ENCODE measurements at places on chromosomes 6 and 20.

DNA sequence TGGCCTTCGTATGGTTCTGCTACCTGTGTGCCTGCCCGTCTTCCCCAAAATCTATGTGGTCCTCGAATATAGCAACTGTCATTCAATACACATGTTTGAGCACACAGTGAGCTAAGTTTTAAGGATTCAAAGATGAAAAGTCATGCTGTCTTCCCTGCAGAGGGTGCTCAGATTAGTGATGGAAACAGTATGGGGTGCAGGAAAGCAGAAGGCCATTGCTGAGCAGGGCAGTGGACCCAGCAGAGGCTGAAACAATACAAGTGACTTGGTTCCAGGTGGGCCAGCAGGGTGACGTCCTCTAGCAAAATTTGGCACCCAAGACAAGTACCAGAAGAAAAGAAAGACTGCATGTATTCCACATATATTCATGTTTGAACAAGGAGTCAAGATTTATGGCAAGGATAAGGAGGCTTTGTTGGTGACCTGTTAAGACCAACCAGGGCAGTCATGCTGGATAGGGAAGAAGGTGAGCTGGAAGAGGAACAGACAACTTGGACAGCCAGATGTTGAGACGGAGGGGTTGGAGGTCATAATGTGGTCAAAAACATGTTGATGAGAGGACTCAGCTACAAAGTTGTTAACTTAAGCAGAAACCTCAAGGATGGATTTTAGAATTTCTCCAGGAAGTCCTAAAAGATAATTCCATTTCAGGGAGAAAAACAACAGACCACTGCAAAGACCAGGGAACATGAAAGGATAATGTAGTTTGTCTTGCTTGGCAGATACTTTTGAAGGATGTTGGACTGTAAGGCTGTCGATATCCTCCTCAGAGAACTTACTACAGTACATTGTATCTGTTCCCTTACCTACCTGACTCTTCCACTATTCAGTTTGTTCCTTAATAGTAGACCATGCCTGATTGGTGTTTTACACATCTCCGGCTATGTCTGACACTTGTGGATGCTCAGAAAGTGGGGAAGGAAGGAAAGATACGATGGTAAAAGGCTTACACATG is 2.5 kb downstream of the HLA-DQA1 start:
- no peak for DNase-seq

DNA sequence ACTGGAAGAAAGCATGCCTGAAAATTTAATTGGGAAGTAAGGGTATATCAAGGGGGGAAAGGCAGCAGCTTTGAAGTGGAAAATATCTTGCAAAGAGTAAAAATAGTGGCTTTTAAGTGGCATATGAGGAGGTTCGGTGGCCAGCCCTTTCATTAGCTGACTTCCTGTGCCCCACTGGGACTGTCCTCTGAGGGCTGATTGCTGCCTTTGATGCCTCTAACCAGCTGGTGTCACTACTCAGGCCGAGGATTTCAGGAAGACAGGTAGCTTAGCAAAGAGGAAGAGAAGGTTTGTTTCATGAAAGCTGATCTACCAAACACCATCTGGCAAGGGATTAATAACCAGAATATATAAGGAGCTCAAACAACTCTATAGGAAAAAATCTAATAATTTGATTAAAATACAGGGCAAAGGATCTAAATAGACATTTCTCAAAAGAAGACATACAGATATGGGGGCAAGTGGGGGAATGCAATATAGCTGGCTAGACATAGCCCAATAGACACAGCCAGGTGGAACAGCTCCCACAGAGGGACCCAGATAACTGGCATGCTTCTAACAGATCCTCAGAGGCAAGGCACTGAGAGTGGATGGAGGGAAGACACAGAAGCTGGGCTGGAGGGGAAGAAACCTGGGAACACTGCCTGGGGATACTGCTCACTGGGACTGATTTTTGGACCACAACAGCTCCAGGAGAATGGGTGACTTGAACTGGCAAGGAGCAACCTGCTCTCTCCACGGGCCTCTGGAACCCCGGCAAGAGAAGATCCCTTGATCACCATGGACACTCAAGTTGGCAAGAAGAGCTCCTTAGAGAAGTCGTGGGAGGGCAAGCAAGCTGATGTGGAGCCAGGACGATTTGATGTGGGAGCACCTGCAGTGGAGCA is 33.2 kb downstream of the CCN2 start:
- DNase-seq: no peak

DNA sequence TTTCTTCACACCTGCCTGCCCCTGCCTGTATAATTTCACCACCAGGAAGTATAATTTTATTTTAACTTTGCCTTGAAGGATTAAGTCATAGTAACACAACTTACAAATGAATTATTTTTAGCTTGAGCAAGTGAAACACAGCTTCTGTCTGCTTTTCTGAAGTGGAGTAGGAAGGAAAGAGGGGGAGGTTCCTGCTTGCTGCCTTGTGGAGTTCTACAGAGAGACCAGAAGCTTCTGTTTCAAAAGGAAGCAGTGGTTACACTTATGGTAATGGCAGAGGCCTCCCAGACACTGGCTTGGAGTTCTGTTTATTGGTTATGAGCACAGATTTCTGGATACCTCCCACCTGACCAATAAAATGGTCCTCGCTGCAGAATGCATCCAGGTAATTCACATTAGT is 159.6 kb downstream of the TMEM200A start:
- DNase-seq: no peak

DNA sequence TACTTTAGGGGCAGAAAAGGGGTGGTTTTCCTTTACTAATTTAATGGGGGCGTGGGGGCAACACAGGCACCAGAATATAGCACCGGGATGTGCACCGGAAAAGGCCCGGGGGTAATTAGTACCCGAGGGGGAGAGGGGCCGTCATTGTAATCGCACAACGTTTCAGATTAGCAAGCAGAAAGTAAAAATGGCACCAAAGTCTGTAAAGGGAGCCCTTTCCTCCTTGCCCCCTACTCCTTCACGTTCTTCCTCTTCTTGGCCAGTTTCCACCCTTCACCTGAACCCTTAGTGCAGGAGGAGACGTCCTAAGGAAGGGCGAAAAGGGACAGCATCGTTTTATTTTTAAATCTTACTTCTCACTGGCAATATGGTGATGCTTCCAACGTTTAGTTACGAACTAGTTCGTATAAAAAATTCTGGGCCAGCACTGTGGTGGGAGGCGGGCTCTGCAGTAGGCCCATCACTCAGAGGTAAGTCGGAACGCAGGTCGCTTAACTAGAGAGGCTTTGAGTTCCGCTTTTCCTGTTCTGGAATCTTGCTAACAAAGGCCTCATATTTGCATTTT is 742 bp upstream of the CEP85L start:
- peak; percentile 17 for DNase-seq

GRCh38 chr6:157442291-157442690 is 61.3 kb downstream of the ZDHHC14 start:
- DNase-seq: no peak

GRCh38 chr20:61346996-61347395 is 94.9 kb downstream of the CDH4 start:
- DNase-seq: no peak

GRCh38 chr6:13924146-13924948 is 405 bp upstream of the RNF182 start:
- DNase-seq: peak; percentile 92

GRCh38 chr6:32046450-32047083 is 8.4 kb downstream of the CYP21A2 start:
- DNase-seq: peak; percentile 79

GRCh38 chr6:147911686-147912085 is 403.2 kb downstream of the SAMD5 start:
- DNase-seq: no peak

- no peak for DNase-seq
These were observed 216.6 kb upstream of the UFL1 start for GRCh38 chr6:96304997-96305396.

DNA sequence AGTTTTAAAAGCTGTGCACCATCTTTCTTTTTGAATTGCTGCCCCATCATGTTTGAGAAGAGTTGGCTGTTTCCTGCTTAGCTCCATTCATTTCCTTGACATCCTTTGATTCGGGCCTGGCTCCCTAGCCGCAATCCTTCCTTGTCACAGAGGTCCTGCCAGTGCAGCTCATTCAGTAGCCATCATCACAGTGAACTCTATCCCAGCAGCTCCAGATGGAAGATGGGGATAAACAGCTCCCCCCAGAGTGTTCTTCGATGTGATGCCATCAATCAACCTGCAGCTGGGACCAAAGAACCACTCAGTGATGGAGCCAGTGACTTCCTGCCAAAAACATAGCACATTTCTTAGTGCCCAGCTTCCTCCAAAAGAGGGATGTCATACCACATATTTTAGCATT is 158.8 kb downstream of the FRK start:
- DNase-seq: no peak

GRCh38 chr6:165086814-165087213 is 222.6 kb downstream of the C6orf118 start:
- no peak for DNase-seq

DNA sequence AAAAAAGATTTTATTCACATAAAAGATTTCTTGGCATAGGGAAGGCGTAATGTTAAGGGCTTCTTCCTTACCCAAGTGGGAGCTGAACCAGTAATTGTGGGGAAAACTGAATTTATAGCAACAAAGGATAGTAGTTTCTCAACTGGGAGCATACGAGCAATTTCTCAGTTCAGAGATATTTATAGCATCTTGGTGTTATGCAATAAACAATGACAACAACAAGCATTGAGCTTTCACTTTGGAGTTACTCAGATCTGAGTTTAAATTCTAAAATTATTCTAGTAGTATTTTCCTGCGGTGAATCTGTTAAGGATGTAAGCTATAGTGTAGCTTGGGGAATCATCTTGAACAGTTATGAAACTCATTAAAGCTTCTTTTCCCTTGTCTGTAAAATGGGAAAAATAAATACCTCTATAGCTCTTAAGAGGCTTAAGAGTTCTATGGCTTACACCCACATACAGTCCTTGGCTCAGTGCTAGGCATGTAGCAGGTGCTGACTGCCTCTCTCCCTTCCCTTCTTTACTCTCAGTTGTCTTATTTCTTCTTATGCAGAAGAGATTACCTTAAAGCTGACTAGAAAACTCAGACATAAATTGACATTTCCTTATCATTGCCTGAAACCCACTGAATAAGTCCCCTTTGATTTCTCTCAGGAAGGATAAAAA is 58.8 kb downstream of the SAMD5 start:
- DNase-seq: no peak

DNA sequence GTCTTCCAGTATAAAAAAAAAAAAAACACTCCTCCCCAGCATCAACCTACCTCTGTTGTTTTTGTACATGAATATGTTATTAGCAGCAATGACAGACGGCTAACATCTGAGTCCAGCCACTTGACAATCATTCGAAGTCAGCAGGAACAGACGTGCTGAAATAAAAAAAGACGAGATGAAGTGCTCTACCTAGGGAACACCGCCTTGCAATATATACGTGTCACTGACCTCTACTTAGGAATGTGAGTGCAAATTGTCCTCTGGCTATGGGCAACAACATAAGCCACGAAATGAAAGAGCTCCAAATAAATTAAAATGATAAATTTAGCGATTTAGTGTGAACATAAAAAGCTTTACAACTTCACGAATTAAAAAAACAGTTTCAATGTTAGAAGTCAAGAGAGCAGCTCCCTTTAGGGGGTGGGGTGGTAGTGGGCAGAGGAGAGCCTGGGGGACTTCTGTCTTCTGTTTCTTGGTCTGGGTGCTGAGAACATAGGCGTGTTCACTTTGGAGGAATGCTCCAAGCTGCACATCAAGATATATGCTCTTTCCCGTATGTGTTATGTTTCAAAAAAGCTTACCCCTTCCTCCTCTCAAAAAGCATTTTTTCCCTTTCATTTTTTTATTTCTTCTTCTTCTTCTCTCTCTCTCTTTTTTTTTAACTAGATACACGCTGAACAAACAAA is 23.3 kb downstream of the EDN1 start:
- no peak for DNase-seq

DNA sequence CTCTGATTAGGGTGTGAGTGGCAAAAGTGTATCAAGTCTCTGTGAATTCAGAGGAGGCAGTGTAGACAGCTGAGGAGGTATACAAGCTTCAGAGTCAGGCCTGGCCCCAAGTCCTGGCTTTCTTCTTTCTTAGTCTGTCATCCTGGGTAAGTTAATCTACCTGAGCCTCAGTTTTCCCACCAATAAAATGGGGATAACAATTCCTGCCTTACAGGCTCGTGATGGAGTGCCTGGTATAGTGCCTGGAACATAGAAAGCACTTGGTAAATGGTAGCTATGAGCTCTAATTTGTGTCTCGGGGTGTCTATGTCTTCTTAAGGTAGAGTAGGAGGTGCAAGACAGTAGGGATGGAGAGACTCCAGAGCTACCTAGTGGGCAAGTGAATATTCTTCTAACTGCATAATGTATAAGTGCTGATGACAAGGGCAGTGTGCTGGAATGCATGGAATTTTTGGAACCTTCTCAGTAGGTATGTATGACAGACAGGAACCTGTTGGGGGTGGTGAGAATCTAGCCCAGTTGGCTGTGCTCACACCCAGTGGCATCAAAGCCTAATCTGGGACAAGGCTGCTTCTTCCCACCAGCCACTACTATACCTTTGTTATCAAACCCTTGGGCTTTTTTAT is 4.0 kb upstream of the SCUBE3 start:
- no peak for DNase-seq

GRCh38 chr6:169317441-169318202 is 64.0 kb upstream of the THBS2 start:
- DNase-seq: no peak

- DNase-seq: no peak
These were observed 146.9 kb upstream of the BEND6 start for GRCh38 chr6:56807989-56808337.

DNA sequence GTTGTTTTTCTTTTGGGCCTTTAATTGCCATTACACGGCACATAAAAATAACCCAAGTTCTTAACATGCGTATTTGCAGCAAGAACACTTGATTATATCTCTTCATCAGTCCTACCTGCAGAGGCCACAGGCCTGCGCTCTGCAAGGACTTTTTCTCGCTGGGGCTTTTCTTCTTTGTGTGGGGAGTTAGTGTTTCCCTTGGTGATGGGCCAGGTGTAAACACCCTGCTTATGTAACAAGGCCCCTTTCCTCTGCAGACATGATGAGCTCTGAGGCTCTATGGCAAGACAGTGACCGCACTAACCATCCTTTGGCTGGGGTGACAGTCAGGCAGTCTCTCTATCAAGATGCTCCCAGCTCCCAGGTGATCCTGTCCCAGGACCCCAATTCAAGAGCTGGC is 97.8 kb upstream of the PCSK2 start:
- peak; percentile 4 for DNase-seq

DNA sequence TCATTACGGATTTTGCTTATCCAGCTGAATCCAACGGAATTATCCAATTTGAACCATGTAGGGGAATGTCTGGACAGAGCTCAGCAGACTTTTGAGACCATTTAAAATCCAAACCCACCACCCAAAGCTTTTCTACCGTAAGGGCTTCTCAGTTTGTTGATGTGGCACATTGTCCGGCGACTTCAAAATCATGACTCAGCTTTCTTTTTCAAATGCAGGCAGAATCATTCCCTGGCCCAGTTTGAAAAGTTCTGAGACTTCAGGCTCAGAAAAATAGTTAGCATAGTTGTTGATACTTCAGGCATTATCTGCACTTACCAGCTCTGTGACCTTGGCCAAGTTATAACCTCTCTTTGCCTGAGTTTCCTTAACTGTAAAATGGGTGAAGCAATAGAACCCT is 182.2 kb downstream of the PTPRT start:
- DNase-seq: no peak

GRCh38 chr6:107179004-107179403 is 63.7 kb upstream of the BEND3 start:
- peak; percentile 19 for DNase-seq

All from H7 (cell line).